ENCODE measurements at places on chromosomes 13 and 19.

DNA sequence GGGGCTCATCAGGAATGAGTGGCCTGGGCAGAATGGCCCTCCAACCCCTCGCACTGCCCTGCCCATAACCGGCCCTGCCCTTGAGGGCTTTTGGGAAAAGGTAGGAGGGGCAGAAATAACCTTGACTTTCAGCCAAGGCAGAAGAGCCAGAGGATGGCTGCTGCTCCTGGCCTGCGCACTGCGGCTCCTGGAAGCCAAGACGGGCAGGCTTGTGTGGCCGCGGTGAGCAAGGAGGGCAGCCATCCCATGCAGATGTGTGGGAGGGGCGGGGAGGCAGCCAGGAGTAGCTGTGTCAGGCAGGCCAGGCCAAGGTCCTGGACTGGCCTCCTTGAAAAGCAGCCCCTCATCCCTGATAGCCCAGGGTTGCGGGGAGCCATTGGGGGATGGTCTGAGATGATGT lies 57.6 kb upstream of the URI1 start:
- no peak for DNase-seq

DNA sequence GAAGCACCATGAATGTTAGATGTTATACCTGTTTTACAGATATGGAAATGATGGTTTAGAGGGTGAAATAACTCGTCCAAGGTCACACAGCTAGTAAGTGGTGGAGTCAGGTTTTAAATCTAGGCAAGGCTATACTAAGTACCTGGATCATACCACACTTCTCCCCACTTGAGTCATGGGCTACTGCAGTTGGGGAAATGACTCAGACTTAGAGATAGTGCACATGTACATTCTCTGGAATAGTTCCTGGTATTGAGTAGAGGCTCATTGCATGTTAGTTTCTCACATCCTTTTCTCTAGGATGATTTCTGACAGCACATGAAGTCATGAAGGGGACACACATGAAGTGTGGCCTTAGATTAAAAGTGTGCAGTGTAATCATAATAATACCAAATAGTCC lies 76.2 kb upstream of the TNFSF11 start:
- DNase-seq: no peak

- peak; percentile 75 for DNase-seq
Observed at GRCh38 chr19:9913237-9914000, 22.9 kb downstream of the OLFM2 start.

DNA sequence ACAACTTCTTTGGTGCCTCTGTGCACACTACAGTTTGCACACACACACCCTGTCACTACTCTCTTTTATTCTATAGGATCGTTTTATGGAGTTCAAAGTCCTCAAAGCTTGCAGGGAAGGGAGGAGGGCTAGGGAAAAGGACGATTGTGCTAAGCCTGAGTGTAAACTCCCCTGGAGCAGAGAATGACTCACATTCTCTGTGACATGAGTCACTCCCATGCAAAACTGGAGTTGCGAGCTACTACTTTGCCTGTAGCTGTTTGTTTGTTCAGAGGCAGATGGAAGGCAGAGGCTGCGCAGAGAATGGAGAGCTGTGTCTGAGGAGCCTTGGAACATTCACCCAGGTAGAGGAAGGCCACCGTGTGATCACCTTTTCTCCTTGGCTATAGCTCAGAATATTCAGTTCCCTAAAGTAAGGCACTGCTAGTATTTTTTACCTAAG lies 80.5 kb upstream of the MBNL2 start:
- DNase-seq: no peak

- peak; percentile 57 for DNase-seq
Observed at GRCh38 chr19:17766543-17767131, 15.4 kb downstream of the FCHO1 start.

DNA sequence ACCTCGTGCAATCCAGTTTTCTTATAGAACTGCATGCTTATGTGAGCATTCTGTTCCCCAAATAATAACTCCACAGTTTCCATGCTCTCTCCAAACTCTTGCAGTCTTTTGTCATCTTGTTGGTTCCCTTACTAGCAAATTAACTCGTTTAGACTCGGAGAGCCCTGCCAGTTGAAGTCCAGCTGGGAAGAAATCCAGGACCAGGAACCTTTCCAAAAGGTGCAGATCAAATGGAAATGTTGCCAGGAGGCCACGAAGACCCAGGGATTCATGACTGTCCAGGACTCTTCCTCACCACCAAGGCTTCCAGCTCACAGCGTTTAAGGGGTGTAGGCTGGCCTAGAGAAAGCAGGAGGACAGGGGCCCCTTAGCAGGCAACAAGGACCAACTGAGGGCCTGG lies 2.1 kb upstream of the TDRD12 start:
- DNase-seq: no peak

- DNase-seq: no peak
Observed at GRCh38 chr19:55640043-55640576, 692 bp upstream of the ZNF580 start.

DNA sequence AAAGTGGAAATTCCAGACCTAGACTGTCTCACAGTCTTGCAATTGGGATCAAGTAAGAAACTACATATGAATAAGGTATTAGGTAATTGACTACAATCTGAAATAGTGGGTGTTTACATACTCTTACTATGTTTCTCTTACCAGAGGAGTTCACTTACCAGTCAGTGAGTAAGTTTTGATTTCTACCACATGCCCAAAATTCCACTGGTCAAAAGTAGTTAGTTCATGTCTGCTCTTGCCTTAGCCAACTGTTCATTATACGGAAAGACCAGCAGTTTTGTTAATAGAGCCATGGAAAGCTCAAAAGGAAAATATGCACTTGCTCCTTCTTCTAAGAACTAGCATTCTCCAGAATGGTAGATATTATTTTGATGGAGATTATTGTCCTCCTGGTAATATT lies 490.8 kb downstream of the RFC3 start:
- DNase-seq: no peak

- no peak for DNase-seq
Observed at GRCh38 chr13:110683203-110683883, 22.6 kb downstream of the CARS2 start.

DNA sequence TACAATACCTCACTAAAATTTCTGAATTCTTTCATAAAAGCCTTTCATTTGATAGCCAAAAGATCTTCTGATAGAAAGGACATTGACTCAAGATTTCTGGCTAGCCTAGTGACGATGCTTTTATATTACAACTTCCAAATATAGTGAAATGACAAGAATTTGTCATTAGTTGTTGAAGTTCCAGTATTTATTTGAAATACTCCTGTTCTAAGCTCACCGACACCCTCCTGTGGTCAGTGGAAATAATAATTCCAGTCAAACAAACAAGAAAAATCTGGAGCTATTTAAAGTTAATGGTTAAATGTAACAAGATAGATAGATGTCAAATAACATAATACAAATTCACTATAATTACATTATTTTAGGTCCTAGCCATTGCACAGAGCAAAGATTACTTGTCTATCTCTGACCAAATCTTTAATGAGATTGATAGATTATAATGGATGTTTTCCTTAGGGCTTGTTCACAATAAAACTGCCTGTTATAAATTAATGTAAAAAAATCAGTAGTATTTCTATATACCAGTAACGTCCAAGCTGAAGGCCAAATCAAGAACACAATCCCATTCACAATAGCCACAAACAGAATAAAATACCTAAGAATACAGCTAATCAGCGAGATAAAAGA lies 195.5 kb downstream of the RGCC start:
- no peak for DNase-seq

DNA sequence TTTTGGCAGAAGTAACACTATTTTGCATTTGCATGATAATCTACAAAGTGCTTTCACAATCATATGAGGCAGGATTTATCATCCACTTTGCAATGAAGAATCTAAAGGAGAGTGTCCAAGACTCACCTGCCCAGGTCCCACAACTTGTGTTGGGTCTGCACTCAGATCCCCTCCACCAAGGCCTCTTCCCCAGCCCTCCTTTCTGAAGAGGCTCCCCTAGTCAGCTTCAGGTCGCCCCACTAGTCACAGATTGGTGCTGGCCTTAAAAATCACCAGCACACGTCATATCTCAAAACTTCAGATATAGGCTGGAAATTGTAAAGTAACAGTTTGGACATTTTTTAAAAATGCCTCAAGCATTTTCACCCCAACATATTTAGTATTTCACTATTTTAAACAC lies 17.5 kb downstream of the ATP7B start:
- no peak for DNase-seq

DNA sequence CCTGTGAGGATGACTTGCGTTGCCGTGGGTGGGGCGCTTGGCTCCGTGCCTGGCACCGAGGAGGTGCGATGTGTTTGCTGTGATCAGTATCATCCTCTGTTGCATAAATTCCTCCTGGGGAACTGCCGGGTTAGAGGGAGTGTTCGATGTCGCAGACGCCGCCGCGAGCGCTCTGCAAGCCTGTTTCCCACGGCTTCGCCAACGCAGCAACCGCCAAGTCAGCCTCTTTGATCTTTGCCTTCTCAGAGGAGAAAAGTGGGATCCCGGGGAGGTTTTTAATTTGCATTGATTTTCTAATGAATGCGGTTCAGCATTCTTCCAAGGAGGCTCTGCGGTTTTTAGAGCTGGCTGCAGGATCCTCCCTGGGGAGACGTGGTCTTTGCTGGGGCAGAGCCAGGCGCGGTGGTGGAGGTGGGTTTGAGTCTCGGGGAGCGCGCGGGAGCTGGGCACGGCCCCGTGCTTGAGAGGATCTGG lies 7.6 kb downstream of the GPR32 start:
- DNase-seq: no peak

DNA sequence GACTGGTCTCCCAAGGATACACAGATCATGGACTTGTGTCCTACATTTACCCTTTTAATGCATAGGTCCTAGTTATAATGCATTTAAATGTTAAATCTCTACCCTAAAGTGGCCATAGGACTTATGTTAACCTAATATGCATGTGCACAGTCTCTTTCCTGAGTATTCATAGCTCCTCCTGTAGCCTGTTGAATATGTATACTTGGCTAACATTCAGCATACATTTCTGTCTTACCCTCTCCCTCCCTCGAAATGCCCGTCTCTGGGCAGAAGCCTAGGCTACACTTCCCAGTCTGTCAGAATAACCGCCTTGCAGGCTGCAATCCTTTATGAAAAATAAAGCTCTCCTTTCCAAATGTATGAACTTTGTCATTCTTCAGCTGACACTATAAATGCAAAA lies 13.9 kb downstream of the ZFP82 start:
- no peak for DNase-seq

- no peak for DNase-seq
Observed at GRCh38 chr13:98452851-98453843, 123.8 kb downstream of the STK24 start.

- DNase-seq: no peak
Observed at GRCh38 chr19:33674626-33675367, 53.0 kb downstream of the CHST8 start.

- no peak for DNase-seq
Observed at GRCh38 chr19:51727349-51727880, 3.6 kb upstream of the HAS1 start.

GRCh38 chr13:111634410-111634809 lies 314.0 kb downstream of the TEX29 start:
- no peak for DNase-seq

- DNase-seq: no peak
Observed at GRCh38 chr13:30750036-30750435, 14.7 kb downstream of the ALOX5AP start.

DNA sequence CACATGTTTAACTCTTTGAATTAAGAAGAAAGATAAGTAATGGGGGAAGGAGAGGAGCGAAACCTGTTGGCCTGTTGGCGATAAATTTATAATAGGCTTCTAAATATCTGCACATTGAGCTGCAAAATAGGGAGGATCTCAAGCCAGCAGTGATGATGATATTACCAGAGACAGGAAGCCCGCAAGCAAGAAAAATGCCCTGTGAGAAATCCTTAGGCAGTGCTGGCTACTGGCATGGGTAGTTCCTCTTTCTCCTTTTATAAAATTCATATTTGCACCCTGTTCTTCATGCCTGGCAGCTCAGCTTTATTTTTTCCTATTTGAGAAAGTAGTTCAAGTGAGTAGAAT lies 858 bp upstream of the USP12 start:
- DNase-seq: no peak

- DNase-seq: no peak
Observed at GRCh38 chr19:2490659-2491058, 14.7 kb downstream of the GADD45B start.

GRCh38 chr19:31292639-31293185 lies 56.5 kb downstream of the TSHZ3 start:
- no peak for DNase-seq

DNA sequence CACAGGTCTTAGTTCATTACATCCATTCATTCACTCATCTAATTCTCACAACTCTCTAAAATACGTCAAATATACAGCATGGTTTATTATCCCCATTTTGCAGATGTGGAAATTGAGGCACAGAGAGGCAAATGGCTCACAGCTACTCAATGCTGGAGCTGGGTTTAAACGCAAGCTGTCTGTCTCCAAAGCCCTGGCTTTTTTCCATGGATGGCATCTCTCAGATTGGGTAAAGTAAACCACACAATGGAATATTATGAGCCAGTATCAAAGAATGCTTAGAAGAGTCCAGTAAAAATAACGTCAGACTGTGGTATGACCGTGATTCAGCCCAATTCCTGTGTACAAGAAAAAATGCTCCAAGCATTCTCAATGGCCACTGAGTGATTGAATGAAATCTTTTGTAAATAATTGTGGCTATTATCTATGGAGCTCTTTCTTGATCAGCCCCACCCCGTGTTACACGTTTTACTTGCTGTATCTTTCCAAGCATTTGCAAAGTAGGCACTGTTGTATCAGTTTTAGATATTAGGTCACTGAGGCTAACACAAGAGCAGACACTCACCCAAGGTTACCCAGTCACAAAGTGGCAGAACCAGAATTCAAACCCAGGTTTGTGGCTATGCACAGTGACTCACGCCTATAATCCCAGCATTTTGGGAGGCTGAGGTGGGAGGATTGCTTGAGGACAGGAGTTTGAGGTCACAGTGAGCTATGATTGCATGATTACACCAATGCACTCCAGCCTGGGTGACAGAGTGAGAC lies 5.5 kb upstream of the ACP7 start:
- DNase-seq: no peak

GRCh38 chr13:33945477-33945876 lies 127.5 kb downstream of the RFC3 start:
- no peak for DNase-seq

- no peak for DNase-seq
Observed at GRCh38 chr13:79060216-79060615, 345.8 kb downstream of the RBM26 start.

GRCh38 chr19:37077501-37077933 lies 716 bp upstream of the ZNF420 start:
- DNase-seq: no peak

- no peak for DNase-seq
Observed at GRCh38 chr19:13906521-13906904, 512 bp downstream of the CC2D1A start.

GRCh38 chr19:54047616-54048015 lies 16.1 kb downstream of the VSTM1 start:
- no peak for DNase-seq

GRCh38 chr19:23946569-23946968 lies 31.9 kb downstream of the ZNF726 start:
- DNase-seq: no peak
